ENCODE measurements at places on chromosomes 1 and 21.
A peak's percentile ranks its signal among the peaks of the same experiment; 100 is the strongest.

DNA sequence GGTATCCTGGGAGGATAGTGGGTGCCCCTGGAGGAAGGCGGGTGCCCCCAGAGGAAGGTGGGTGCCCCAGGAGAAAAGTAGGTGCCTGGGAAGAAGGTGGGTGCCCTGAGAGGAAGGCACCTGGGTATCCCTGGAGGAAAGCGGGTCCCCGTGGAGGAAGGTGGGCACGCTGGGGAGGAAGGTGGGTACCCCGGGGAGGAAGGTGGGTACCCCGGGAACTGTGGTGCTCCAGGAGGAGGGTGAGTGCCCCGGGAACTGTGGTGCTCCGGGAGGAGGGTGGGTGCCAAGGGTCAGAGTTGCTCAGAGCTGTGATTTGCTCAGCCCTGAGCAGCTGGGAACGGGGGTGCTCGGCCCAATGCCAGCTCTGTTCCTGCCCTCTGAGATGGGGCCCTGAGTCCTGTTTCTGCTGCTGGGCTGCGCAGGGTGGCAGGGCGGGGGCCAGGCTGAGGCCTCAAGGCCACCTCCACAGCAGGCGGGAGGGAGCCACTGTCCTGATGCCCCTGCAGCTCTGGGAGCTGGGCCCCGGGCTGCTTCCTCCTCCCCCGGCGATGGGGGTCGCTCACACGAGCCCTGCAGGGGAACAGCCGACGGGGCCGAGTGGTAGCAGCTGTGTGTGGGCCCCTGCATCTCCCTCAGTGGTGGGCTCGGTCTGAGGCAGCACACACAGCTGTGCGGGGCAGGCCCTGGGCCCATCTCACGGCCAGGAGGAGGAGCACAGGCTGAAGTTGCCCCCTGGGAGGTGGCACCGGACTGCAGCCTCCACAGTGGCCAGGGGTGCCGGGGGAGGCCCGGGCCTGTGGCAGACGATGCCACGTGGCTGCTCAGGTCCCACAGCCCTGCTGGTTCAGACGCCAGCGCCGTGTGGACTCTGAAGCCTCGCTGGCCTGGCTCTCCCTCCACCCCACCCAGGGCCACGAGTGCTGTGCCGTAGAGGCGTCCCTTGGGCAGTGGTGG is 57.4 kb downstream of the SLX9 start:
- no peak for DNase-seq

DNA sequence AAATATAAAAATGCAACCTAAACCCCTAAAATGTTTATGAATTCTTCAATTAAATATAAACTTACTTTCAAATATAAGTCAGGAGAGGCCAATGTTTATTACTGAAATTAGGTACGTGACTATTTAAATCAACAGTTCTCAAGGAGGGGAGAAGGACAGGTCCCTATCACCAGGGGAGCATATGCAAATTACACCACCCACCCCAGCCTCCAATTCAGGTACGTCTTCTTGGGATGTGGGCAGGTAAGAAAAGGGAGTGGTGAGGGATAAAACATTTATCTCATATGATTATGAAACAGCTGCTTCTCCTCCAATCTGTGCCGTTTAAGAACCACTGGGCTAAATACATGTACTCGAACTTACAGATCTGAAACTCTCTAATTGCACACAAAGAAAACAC is 3.4 kb downstream of the COP1 start:
- DNase-seq: no peak

GRCh38 chr1:234490793-234491479 is 12.0 kb upstream of the TARBP1 start:
- DNase-seq: no peak

DNA sequence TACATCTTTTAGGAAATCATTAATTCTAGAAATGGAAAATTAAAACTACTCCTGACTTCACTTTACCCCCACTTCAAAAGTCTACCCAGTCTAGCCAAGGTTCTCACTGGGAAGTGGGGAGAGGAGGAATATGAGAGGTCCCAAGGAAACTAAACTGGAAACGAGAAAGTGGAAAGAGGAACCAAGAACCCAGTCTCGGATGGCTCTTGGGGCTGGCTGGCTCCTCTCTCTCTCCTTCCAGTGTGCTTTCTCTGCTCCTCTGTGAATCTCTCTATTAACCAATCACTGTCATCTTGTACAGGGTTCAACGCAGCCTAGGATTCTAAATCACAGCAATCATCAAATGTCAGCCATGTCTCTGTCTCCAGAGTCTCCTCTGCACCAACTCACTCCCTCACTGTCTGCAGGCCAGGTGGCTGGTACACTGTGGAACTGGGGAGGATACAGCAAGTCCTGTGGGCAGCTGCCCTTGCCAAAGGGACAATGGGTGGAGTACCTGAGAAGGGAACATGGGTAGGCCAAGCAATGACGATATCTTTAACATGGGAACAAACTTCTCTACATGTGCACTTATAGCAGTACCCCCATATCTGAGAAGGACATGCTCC is 33.7 kb downstream of the GNB1 start:
- DNase-seq: peak; percentile 59

DNA sequence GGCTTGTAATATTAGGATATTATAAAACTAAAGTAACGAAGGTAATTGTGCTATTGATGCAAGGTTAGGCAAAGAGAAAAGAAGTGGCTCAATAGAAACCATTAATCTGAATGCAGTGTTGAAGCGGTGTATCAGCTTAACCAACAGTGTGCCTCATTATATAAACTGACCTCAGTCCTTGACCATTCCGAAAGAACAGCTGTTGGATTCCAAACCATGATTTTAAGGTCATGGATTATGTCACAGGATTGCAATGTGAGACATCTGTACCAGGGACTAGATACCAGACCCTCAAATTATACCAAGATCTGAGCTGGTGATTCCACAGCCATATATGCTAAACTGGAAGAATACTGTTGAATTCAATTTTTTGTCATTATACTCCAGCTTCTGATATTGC is 134.2 kb upstream of the HP1BP3 start:
- DNase-seq: no peak

- DNase-seq: no peak
Observed at GRCh38 chr1:158999316-159000069, 10.2 kb upstream of the IFI16 start.

DNA sequence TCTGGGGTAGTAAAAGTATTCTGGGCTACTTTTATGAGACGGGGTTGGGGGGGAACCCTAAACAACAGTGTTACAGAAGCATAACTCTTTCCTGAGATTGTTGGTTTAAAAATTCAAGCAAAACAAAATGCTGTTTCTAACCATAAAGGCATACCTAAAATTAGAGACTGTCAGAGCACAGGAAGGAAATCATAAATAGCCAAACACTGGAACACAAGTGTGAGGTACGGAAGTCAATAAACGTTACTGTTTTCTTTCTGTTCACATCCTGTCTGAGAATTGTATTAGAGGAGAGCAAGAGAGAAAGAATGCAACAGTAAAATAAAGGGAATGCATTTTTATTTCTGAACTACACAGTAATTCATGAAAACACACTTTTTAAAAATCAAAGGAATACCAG is 42.8 kb upstream of the IL12RB2 start:
- no peak for DNase-seq

DNA sequence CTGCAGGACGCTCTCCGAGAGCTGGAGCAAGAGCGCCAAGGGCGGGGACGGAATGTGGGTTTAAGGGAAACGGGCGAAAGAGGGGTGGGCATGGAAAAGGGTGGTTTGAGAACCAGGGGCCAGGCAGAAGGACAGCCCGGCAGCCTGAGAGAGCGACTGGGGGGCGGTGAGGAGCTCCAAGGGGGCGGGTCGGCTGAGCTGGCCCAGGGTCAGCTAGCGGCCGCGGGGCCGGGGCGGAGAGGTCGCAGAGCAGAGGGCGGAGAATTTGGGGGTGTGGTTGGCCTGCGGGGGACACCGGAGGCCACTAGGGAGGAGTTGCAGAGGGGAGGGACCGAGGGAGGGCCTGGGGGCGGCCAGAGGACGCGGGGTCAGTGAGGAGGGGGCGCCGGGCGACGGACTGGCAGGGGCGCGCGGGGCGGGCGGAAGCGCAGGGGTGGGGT is 54.7 kb downstream of the NDUFS5 start:
- no peak for DNase-seq

DNA sequence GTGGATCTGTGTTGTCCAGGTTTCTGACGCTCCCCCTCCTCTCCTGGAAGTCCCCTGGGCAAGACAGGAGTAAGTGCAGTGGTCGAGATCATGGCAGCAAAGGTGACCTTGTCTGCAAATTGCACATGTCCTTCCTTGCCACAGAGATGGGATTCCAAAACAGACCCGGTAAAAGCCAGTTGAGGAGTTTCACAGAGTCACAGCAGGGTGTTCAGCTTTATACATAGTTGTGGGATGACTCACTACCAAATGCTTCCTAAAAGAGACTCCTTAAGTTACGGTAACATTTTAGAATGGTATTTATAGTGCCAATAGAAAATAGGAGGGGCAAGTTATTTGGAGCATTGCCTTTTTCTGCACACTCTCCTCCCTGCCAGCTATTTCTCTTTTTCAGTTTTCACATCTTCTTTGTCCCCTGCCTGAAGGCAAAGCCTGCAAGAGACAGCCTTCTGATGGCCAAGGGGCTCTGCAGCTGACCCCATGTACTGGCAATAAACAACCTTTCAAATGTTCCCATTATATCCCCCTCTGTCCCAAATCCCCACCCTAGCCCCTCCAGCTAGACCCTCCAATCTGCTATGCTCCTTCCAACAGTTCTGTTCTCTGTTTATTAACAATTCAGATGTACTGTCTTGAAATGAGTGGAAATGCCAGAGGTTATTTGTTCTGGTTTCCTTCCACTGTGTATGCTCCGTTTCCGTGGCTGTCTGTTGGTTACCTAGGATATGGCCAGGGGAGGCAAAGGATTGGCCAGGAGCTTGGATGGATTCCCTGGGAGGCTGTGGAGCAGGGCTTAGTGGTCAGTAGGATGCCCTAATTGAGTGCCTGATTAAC is 115.0 kb downstream of the TGFB2 start:
- DNase-seq: no peak

DNA sequence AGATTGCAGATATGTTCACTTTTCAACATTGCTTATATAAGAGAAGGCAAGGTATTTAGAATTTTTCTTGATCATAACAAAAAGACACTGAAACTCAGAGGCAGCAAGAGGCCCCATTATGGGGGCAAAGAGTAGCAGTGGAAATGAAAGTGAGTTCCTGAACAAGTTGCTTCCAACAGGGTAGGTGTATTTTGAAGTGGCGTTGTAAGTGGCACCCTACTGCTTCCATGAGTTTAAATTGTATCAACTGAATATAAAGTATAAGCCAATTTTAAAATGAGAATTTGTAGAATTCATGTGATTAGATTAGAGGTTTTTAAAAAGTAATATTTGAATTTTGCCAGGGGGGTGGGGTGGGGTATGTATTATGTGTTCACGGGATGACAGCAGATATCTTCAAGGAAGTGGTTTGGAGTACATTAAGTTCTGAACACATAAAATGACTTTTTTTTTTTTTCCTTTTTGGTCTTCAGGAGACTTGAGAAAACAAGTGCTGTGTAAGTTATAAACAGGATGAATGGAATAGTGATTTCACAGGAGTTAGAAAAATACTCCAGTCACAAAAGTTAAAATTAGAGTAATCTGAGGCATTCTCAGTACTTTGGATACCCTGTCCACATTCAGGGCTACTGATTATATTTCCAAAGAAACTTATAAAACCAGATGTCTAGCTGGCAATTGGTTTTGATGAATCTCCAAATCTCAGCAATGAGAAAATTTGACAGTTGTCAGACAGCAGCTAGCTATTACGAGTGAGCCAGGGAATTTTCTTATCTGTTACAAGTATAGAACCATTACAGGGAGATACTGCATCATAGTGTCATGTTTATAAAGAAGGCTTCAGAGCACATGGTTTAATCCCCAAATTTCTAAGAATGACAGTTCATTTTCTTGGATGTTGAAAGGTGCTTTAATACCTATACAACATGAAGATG is 182.0 kb downstream of the ST6GALNAC3 start:
- no peak for DNase-seq

- DNase-seq: peak; percentile 50
Observed at GRCh38 chr1:212514782-212515181, 82.1 kb downstream of the NENF start.

- no peak for DNase-seq
Observed at GRCh38 chr1:187067160-187067559, 238.4 kb downstream of the PLA2G4A start.

DNA sequence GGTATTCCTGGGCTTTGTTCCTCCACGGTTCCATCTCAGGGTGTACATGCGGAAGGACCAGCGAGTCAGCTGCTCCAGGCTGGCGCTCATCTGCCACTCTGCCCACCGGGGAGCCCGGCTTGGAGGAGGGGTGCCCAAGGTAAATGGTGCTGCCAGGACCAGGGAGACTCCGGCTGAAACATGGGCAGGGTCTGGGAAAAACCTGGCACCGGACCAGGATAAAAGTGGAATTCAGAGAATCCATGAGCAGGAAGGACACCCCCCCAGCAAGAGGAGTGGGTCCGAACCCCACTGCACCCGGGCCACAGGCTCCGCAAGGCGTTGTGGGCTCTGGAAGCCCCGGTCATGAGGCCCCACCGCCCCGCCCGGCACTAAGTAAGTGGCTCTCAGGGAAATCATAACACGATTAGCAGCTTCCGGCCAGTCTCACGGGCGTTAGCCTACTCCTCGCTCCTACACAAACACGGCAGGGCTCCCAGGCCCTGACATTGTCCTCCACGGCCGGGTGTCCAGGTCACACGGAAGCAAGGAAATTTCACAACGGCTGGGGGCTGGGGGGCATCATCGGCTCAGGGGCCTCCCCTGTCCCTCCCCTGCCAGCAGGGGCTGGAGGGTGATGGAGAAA is 21.1 kb downstream of the MEGF6 start:
- no peak for DNase-seq

GRCh38 chr1:203166192-203166940 is 9.3 kb downstream of the MYBPH start:
- no peak for DNase-seq

Data from suppressor macrophage (primary cell).